ENCODE measurements at places on chromosomes 3 and 15.

- DNase-seq, result no peak
Measured at GRCh38 chr3:46719735-46720271, 2.1 kb upstream of the PRSS50 start.

DNA sequence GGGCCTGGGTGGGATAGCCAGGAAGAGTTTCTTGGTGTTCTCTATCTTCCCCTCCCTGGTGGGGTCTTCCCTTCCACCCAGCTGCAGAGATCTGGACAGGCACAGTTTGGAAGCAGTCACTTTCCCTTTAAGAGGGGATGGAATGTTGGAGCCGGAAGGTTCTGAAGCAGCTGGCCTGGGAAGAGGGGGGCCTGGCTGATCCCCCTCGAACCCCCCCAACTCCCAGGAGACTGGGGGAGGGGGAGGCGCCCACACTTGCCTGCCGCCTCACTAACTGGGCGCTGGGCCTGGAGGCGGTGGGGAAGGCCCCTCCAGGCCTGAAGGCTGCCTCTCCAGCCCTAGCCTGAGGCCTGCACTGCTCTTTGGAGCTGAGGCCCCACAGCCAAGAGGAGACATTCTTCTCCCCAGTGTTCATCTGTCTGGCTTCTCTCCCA lies 1.4 kb downstream of the DVL3 start:
- no peak for DNase-seq

- DNase-seq, result no peak
Measured at GRCh38 chr15:58795825-58796224, 24.7 kb downstream of the MINDY2 start.

DNA sequence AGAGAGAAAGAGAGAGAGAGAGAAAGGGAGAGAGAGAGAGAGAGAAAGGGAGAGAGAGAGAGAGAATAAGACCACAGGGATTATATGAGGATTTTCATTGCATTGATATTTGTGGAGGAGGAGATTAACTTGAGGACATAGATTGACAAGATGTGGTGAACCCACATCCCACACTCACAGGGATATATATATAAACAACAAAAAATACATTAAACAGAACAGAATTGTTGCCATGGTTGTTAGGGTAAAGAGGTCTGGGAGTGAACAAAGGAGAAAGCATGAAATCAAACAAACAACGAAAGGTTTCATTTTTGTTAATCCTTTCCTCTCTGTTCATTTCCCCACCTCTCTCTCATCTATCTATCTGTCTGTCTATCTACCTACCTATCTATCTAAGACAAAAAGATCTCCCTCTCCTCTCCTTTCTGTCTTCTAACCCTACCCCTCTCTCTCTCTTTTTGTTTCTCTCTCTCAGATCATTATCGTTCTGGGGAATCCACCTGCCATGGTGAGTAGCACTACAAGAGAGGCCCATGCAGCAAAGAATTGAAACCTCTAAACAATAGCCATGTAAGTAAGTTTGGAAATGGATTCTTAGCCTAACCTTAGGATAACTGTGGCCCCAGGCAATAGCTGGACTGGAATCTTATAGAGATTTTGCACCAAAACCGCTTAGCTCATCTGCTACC lies 280.9 kb downstream of the RAP2B start:
- no peak for DNase-seq

DNA sequence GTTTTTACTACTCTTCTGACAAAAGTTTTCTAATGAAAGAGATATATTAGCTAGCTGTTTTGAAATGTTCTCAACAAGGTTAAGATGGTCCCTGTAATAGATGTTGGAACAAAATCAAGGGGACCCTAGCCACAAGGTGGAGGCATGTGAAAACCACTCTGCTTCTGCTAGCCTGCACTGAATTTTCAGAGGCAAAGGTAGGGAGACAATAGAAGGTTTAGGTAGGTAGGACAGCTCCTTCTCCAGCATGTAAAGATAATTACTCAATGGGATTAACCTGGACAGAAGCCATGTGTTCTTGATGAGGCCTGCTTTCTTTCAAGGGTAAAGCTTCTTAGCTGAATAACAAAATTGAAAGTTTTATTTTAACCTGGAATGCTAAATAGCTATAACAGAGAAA lies 333.5 kb downstream of the LSAMP start:
- DNase-seq, result no peak

DNA sequence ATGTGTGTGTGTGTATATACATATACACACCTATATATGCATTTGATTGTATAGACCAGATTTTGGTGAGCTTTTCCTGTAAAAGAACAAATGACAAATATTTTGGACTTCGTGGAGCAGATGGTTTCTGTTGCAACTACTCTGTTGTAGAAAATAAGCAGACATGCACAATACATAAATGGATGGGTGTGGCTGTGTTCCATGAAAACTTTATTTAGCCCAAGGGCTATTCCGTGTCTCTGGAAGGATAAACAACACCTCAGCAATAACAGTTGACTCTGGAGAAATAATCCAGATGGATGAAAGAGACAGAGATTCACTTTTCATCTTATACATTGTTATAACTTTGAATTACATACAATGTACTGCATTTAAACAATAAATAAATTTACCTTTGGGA lies 441.4 kb downstream of the CNTN3 start:
- no peak for DNase-seq

GRCh38 chr15:92226020-92226612 lies 167.6 kb upstream of the ST8SIA2 start:
- no peak for DNase-seq

- DNase-seq, result no peak
Measured at GRCh38 chr3:111582120-111582474, 13.0 kb downstream of the ZBED2 start.

Data from T follicular helper cell (primary cell).